ENCODE measurements at places on chromosomes 7 and 10. TPM values are rescaled to one million over a fixed set of nuclear protein-coding genes. Genes with fewer than 3 reads are reported as not detected.
A peak's percentile ranks its signal among the peaks of the same experiment; 100 is the strongest.

GNAT3 gene
- polyA plus RNA-seq, result 7.0 TPM

SH3PXD2A gene
- 4.1 TPM for polyA plus RNA-seq

DNA sequence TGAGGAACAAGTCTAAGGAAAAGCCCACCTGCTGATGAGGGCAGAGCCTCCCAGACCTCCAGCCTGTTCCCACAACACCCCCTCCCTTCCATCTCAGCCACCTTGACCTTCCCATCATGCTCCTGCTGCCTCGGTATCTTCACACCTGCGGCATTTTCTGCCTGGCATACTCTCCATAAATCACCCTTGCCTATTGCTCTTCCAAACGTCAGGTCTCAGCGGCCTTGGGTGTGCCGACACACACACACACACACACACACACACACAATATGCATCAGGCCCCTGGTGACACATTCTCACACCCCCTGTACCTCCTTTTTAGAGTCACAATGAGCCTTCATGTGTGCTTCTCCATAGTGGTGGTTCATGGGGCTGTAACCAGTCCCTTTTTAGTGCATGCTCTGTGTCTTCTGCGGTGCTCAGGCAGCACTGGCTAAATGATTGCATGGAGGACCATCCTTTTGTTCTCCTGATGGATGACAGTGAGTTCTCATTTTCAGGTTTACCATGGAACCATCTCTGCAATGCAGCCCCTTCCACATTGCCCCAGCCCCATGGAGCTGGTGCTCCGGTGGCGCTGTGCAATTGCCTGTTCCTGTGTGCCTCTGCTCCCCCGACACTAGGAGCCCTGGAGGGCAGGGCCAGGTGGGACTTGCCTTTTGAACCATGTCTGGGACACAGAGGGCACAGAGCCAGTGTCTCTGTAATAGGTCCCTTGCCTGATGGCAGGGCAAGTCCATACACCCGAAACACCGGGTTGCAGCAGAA, 4.5 kb downstream of the ADIRF start:
- no peak for DNase-seq

DNA sequence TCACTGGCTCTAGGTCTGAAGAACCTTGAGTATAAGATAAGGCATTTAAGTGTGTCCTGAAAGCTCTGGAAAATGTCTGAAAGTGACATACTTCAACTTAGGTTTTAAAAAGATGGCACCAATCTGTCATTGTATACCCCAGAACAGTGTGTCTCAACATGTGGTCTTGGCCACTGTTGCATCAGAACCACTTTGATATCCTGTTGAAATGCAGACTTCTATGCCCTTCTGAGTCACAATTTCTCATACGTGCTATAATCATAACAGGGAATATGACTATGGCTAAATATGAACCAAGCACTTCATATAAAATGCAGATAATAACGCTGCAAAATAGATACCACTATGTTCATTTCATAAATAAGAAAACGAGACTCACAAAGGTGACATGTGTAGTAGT, 38.0 kb upstream of the GPAM start:
- no peak for DNase-seq

RALA gene
- 53.3 TPM for polyA plus RNA-seq

DNA sequence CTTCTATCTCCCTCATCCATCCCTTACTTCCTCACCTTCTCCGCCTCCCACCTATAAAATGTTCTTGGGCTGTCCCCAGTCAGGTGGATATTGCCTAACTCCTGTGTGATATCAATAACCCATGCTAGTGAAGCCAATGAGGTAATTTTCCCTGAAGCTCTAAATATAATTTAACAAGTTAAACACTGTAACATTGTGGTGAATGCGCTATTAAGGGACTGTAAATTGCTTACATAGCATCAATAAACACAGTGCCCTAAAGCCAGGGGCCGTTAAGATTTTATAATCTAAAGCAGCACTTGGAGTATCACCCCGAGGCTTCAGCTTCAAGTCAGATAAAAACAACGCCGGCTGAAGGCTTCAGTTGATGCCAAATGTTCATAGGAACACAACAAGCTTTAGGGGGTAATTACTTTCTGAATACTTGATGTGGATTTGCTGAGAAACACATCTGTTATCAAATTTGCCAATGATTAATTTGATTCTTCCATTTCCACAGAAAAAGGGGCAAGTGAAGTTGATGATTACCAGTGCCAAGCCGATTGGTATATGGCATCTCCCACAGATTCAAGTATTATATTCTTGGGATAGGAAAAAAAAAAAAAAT, 138.4 kb downstream of the CREB5 start:
- DNase-seq, result no peak

UCMA gene
- not detected for polyA plus RNA-seq

DNA sequence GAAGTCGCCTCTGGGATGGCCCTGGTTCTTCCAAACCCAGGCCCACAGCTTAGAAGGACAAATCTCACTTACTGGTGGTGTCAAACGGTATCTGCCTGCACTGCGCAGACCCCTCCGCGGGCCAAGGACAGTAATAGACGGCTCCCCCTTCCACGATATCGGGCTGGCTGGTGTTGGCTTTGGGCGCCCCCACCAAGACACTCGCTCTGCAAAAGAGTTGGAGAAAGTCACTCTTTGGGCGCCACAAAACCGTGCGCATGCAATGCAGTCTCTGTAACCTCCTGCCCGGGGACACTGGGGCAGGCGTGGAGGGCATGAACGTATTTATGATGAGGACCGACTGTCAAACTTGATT, 1.1 kb downstream of the ITGA8 start:
- DNase-seq, result no peak

- no peak for DNase-seq
These were observed 2.0 kb upstream of the KIAA1217 start for GRCh38 chr10:24206926-24207325.

CRHR2 gene
- not detected for polyA plus RNA-seq

- no peak for DNase-seq
These were observed 141.6 kb downstream of the GPR85 start for GRCh38 chr7:112945046-112945445.

ODAD2 gene
- polyA plus RNA-seq, result not detected

ASAH2B gene
- 2.6 TPM for polyA plus RNA-seq

DNA sequence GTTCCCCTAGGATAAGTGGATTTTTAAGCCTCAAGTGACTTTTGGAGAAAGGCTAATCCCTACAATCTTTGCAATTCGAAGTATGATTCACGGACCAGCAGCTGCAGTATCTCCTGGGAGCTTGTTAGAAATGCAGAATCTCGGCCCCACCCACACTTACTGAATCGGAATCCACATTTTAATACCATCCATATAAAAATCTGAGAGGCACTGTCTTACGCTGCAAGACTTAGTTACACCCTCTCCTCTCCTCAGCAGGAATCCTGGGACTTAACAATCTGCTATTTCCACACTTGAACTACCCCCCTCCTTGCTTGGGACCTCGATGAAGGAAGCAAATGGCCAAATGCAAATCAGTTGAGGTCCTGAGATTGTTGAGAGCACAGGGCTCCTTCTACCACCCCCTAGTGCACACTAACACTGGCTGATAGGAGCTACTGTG, 21.0 kb downstream of the ITPRIP start:
- DNase-seq, result no peak

SORCS1 gene
- polyA plus RNA-seq, result not detected

DNA sequence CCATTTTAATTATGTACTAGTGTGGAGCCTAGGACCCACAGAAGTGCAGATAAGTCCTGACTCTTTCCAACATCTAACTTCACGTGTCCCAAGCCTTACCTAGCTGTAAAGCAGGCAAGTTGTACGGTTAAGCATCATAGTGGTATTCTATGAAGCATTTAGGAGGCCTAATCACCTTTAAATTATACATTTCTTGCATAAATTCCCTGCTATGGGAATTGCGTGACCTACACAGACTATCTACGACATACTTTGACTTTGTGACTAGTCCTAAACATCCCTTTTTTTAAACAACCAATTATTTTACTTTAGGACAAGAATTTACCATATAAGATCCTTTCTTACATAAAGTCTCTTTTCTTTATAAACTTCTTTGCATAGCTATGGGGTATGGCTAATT, 37.7 kb upstream of the LRGUK start:
- no peak for DNase-seq

DNA sequence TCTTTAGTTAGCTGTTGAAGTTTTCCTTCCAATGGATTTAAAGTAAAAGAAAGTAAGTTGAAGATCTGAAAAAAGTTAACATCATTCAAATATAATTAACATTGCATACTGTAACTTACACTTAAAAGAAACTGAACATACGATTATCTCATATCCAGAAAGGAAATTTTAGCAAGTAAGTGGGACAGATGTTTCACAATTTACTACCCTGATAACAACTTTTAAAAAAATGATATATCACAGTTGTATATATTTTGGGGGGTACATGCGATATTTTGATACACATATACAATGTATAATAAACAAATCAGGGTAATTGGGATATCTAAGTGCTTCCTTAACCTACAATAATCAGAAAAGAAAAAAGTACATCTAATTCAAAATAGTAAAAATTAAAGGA, 44.2 kb downstream of the ASZ1 start:
- DNase-seq, result no peak

- DNase-seq, result no peak
These were observed 159.3 kb downstream of the TNS3 start for GRCh38 chr7:47422611-47423010.

DNA sequence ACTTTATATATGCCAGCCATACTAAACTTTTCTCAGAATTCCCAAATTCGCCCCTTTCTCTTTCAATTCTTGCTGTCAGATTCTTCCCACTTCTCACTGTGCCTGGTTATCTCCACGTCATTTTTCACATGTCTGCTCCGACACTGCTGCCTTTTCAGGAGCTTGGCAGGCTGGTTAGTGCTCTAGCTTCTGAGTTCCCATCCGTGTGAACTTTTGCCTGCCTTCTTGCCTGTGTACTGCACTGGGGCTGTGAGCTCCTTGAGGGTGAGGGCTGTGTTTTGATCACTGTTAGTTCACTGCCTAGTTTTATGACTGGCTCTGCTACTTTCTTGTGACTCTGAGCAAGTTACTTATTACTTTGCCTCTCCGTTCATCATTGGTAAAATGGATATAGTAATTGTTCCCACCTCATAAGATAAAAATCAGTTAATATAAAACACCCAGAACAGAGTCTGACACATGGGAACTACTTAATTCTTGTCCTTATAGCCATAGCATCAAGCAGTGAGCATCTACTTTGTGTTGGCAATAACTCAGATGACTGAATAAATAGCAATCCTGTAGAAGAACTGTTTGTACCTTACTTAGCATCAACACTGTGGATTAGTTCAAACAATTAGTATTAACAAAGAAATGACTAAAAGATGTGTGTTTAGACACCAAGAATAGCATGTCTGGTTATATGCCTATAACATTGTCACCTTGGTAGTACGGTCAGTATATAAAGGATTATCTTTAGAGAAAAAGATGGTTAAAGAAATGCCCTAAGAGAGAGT, 5.5 kb downstream of the GSTO1 start:
- DNase-seq, result no peak

GRCh38 chr10:58952747-58953466, 223.5 kb upstream of the PHYHIPL start:
- DNase-seq, result peak; percentile 19

DNA sequence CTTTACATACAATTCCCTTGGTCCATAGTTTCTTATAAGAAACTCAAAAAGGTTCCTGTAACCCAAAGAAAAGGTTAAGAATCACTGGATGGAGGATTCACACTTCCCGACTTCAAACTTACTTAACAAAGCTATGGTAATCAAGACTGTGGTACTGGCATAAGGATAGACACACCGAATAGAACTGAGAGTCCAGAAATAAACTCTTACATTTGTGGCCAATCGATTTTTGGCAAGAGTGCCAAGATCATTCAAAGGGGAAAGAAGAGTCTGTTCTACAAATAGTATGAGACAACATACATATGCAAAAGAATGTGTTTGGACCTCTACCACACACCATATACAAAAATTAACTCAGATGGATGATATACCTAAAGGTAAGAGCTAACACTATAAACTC, 32.8 kb downstream of the KDM7A start:
- DNase-seq, result no peak

GRCh38 chr7:37216156-37216852, 232.4 kb downstream of the ELMO1 start:
- no peak for DNase-seq

Measured in GM12878 (cell line).